Hepatic stellate cell (primary cell): ENCODE measurements at places on chromosomes 13 and 19.

- DNase-seq: no peak
Observed at GRCh38 chr13:30972888-30973377, 40.5 kb downstream of the TEX26 start.

- no peak for DNase-seq
Observed at GRCh38 chr13:97015661-97016350, 21.5 kb upstream of the OXGR1 start.

GRCh38 chr13:51802631-51803418 is 1.1 kb downstream of the DHRS12 start:
- DNase-seq: no peak

DNA sequence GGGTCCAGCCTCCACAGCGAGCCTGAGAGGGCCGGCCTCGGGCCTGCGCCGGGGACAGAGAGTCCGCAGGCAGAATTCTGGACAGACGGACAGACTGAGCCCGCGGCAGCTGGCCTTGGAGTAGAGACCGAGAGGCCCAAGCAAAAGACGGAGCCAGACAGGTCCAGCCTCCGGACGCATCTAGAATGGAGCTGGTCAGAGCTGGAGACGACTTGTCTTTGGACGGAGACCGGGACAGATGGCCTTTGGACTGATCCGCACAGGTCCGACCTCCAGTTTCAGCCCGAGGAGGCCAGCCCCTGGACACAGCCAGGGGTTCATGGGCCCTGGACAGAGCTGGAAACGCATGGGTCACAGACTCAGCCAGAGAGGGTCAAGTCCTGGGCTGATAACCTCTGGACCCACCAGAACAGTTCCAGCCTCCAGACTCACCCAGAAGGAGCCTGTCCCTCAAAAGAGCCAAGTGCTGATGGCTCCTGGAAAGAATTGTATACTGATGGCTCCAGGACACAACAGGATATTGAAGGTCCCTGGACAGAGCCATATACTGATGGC is 490 bp downstream of the ITPKC start:
- DNase-seq: no peak

DNA sequence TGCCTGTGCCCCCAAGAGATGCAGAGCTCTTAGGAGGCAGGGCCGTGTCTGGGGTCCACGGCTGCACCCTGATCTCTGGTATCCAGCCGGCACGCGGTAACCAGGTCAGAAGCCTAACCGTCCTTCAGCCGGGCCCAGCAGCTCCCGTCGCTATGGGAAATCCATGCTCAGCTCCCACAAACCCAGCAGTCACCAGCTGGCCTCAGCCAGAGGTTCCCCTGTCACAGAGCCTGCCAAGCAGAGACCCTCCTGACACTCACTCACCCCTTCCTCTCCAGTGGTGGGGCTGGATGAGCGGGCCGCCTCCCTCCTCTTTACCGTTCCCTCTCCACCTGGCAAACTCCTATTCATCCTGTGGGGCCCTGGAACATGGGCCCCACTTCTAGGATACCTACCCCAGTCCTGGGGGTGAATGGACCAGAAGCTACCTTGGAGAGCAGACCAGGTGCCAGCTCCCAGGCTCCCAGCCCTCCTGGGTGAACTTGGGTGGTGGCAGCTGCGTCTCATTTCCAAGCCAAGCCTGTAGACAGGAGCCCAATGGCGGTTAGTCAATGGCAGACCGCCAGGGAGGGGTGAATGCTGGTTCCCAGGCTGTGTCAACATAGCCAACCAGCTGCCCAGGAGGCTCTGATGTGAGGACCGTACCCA is 21.4 kb upstream of the TCF3 start:
- DNase-seq: no peak

DNA sequence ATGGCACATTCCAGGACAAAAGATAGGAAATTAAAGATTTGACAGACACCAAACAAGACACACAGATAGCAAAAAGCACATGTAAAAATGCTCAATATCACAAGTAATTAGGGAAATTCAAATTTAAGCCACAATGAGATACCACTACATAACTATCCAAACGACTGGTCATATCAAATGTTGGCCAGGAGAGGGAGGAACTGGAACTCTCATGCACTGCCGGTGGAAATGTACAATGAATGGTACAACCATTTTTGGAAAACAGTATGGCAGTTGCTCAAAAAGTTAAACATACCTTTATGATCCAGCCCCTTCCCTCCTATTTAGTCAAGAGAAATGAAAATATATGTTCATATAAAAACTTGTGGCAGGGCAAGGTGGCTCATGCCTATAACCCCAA is 36.8 kb upstream of the CYP2S1 start:
- no peak for DNase-seq

GRCh38 chr13:51328488-51328887 is 11.0 kb upstream of the SERPINE3 start:
- no peak for DNase-seq

DNA sequence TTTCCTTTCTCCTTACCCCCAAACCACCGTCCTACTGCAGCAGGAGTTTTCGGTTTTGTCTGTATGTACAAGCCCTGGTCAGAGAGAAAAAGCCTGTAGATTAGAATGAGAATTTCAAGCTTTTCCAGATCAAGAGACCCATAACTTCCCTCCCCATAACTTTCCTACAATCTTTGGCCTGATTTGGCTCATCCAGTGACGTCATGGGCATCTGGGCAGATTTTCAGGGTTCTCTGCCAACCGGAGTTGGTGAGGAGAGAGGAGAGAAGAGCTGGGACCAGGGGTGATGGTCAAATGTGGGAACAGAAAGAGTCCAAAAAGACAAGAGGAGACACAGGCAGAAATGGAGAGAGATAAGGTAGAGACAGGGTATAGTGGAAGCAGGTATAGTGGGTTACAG is 10.5 kb downstream of the IZUMO2 start:
- no peak for DNase-seq

- no peak for DNase-seq
Observed at GRCh38 chr13:98889419-98890085, 88.3 kb downstream of the DOCK9 start.

- DNase-seq: peak; percentile 70
Observed at GRCh38 chr13:40540328-40541044, 126.0 kb downstream of the FOXO1 start.

DNA sequence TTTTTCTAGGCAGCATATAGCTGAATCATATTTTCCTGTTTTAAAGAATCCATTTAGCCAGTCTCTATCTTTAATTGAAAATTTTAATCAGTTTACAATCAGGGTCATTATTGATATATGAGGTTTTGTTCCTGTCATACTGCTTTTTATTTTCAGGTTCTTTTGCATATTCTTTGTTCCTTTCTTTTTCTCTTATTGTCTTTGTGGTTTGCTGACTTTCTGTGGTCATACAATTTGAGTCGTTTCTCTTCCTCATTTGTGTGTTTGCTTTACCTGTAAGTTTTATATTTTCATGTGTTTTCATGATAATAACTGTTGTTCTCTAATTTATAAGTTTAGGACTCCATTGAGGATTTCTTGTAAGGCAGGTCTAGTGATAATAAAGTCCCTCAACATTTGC is 812.6 kb downstream of the DACH1 start:
- DNase-seq: no peak

DNA sequence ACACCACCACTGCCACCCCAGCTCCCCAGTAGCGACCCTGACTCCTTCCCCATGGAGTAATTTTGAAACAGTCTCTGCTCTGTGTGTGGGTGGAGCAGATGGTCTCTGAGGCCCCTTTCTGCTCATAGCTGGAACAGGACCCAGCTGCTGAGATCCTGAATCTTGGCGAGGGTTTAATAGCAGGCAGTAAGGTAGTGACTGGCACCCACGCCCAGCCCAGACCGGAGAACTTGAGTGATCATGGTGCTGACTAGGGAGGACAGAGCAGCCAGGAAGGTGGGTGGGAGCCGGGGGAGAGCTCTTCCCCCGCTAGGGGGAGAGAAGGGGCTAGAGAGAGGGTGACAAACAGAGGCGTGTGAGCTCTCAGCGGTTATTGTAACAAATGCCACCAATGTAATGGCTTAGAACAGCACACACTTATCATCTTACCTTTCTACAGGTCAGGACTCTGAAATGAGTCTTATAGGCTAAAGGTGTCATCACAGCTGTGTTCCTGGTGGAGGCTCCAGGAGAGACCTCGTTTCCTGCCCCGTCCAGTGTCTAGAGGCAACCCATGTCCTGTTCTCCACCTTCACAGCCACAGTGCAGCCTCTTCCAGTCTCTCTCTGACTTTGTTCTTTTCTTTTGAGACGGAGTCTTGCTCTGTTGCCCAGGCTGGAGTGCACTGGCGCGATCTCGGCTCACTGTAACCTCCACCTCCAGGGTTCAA is 7.2 kb upstream of the ACER1 start:
- DNase-seq: no peak
